ENCODE measurements at places on chromosomes 16 and 17. TPM values are rescaled to one million over a fixed set of nuclear protein-coding genes. Genes with fewer than 3 reads are reported as not detected.

The GLP2R gene
- 0.10 TPM for total RNA-seq

The OTOP3 gene
- total RNA-seq = not detected

The ZFP3 gene
- 2.5 TPM for total RNA-seq

The MYH13 gene
- not detected for total RNA-seq

The NLRC3 gene
- 7.6 TPM for total RNA-seq

The DNAI2 gene
- total RNA-seq = not detected

The SALL1 gene
- total RNA-seq = 1.5 TPM

The IRX3 gene
- 2.4 TPM for total RNA-seq

The SLC47A1 gene
- total RNA-seq = 0.35 TPM

The GNG13 gene
- not detected for total RNA-seq

The KCNAB3 gene
- 2.1 TPM for total RNA-seq

The TEKT5 gene
- 0.12 TPM for total RNA-seq

The DRC7 gene
- total RNA-seq = not detected

The JPT2 gene
- total RNA-seq = 76.3 TPM

DNA sequence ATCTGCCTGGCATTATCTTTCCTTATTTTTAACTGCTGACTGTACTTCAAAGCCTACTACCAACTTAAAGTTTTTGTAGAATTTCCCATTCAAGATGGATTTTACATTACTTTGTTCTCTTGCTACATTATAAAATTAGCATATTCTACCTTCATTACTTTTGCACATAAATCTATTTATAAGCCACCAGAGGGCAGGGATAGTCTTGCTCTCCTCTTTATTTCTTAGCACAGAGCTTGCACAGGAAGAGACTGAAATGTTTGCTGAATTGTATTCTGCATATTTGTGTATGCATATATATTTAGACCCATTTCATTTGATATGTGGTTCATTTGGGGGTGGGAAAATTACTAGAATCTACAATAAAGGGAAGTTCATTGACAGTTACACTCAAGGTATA, 108.0 kb downstream of the SKAP1 start:
- no peak for DNase-seq

DNA sequence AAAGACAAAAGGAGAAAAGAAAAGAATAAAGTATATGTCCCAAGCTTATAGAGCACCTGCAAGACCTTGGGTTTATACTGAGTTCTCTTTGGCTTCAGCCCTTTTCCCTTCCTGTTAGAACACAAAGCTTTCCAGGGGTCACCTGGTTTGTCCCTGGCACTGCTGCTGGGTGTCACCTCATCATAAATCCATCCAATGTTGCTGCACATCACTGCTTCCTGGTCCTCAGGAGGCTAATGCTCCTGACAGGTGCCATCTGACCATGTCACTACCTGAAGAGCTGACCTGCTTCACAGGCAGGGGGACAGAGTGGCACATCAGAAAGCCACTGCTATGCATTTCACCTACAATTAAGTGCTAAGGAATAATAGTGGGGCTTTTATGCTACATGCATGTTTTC, 164.6 kb upstream of the ELAC2 start:
- no peak for DNase-seq

GRCh38 chr16:75761108-75761507, 34.8 kb upstream of the CPHXL start:
- DNase-seq = no peak

GRCh38 chr16:19578378-19578971, 23.0 kb downstream of the VPS35L start:
- DNase-seq = no peak

DNA sequence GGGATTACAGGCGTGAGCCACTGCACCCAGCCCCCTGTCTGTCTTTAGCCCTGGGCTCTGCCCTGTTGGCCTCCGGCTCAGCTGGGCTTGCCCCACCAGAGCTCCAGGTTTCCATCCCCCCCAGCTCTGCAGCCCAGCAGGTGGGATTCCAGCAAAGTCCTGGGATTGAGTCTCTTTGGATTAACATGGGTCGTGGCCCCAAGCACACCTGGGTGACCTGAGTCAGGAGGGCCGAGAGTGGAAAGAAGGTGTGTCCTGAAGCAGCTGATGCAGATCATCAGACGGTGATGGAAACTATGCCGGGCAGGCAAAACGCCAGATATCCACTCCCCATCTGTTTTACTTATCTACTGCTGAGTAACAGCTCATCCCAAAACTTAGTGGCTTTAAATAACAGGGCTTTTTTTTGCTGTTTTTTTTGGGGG, 72.5 kb downstream of the KNOP1 start:
- DNase-seq = no peak

DNA sequence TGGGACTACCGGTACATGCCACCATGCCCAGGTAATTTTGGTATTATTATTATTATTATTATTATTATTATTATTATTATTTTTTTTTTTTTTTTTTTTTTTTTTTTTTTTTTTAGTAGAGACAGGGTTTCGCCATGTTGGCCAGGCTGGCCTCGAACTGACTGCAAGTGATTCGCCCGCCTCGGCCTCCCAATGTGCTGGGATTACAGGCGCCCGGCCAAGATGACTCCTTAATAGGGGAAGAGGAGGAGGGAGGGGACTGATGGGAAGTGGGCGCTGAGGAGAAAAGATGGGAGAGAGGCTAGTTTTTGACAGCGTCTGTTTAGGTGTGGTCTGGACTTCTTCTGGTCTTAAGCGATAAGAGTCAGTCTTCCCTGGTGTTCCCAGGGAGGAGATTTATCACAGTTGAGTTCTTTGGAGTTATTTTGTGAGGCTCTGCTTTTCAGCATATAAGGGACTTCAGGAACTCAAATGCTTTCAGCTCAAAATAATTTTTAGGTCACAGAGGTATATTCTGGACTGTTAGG, 34.4 kb upstream of the SLC5A10 start:
- no peak for DNase-seq

- DNase-seq = no peak
Measured at GRCh38 chr17:58528443-58528842, 14.0 kb upstream of the MTMR4 start.

DNA sequence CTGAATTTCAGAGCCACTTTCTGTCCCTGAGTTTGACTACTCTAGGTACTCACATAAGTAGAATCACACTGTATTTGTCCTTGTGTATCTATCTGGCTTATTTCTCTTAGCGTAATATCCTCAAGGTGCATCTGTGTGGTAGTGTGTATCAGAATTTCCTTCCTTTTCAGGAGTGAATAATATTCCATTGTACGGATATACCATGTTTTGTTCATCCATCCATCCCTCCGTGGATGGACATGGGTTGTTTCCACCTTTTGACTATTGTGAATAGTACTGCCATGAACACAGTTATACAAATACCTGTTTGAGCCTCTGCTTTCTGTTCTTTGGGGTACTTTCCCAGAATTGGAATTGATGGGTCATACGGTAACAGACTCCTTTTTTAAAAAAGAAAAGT, 111.7 kb downstream of the PITPNC1 start:
- DNase-seq = no peak

DNA sequence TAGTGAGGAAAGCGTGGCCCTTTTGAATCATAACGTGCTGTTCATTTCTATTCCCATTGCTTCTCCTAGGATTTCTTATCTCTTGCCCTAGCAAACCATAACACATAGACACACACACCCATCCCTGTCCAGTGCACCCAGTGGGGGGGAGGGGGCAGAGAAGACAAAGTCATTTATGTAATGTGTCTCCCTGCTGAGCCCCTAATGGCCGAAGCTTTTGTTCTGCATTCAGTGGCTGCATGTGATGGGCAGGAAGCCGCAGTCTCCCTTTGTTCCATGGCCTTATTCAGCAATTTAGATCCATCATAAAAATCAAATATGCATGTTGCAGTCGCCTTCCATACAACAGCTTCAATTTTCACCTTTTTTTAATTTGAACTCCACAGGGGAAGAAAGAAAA, 325.4 kb downstream of the ZFHX3 start:
- DNase-seq = no peak

- no peak for DNase-seq
Measured at GRCh38 chr16:18839555-18839954, 38.2 kb upstream of the ARL6IP1 start.

- DNase-seq = no peak
Measured at GRCh38 chr17:2713881-2714280, 2.3 kb upstream of the CLUH start.

GRCh38 chr17:68592682-68593641, 8.2 kb downstream of the FAM20A start:
- no peak for DNase-seq

GRCh38 chr17:45171338-45172231, 9.9 kb downstream of the HEXIM2 start:
- DNase-seq = no peak

- DNase-seq = peak; percentile 88
Measured at GRCh38 chr17:65785109-65785508, 223.7 kb upstream of the AXIN2 start.

GRCh38 chr16:5024632-5025031, 9.1 kb downstream of the NAGPA start:
- DNase-seq = no peak

DNA sequence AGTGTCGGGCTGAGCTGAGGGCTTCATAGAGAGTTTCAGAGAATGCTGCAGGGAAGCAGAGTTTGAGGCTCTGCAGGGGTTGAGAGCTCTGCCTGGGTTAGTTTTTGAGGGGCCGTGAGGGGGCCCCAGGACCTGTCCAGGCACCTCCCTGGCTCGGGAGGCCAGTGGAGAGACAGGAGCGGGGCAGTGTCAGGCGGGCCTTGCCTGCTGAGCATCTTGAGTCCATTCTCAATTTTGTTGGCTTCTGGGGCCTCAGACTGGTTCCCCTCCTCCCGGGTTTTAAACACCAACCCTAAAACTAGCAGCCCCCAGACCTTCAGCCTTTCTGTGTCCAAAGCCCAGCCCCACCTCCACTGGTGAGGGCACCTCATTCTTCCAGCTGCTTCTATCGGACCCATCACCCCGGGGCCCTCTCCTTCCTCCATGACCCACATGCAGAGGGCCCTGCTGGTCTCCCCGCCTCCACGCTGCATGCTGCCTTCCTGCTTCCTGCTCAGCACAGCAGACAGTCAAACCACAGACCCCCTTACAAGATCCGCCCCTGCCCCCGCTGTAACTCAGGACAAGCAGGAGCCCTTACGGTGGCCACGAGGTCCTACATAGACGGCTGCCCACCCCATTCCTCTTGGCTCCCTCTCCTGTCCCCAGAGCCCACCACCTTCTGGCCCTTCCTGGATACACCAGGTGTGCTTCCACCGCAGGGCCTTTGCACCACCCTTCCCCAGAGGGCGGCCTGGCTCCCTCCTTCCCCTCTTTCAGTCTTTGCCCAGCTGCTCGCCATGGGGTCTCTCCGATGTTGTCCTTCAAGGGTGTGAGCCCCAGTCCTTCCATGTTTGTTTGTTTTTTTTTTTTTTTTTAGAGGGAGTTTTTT, 3.8 kb downstream of the RNF213 start:
- no peak for DNase-seq

GRCh38 chr16:27455700-27456099, 53.7 kb downstream of the IL21R start:
- no peak for DNase-seq

GRCh38 chr17:44601973-44602372, 44.7 kb downstream of the FZD2 start:
- DNase-seq = no peak

DNA sequence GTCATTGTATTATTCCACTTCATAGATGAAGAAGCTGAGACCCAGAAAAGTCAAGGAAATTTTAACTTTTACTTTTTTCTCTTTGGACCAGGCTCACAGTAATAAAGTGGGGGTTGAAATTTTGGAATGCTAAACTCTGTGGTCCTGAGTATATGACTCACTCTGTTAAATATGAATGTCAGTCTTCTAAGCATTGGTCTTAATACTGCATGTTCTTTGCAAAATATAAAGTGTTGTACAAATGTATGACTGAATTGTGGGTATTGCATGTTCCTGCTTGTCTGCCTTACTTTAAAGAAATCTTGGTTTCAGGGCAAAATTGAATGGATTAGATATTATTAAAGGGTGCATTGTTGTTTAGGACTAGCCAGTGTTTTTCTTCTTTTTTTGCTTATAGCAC, 950.8 kb upstream of the GOT2 start:
- DNase-seq = no peak

DNA sequence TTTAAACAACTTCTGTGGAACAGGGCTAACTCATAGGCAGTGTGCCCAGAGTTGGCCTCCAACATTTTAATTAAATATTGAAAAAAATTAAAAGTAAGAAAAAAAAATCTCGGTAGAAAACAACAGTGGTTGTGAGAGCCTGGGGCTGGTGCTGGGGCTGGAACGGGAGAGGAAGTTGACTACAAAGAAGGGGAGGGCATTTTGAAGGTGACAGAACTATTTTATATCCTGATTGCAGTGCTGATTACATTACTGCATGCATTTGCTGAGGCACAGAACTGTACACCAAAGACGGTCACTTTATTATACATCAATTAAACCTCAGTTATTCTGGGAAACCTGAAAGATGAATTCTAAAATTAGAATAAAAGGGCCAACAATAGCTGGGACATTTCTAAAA, 142.5 kb downstream of the PARN start:
- no peak for DNase-seq

DNA sequence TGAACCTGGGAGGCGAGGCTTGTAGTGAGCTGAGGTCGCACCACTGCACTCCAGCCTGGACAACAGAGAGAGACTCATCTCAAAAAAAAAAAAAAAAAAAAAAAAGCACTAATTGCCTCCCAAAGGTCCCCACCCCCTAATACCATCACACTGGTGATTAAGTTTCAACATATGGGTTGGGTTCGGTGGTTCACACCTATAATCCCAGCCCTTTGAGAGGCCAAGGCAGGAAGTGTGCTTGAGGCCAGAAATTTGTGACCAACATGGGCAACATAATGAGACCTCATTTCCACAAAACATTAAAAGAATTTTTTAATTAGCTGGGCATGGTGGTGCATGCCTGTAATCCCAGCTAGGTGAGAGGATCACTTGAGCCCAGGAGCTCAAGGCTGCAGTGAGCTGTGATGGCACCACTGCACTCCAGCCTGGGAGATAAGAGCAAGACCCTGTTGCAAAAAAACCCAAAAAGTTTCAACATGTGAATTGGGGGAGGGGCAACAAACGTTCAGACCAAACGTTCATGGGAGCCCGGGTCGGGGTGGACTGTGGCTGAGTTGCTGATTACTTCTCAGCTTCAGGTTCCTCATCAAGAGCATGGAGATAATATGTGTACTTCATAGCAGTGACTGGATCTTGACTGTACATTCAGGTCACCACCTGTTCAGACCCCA, 62.1 kb upstream of the NOL11 start:
- DNase-seq = no peak

GRCh38 chr17:48412841-48413240, 17.2 kb downstream of the SKAP1 start:
- no peak for DNase-seq

GRCh38 chr17:63032142-63032541, 66.1 kb downstream of the TANC2 start:
- no peak for DNase-seq

GRCh38 chr17:28940142-28940541, 11.2 kb downstream of the PHF12 start:
- no peak for DNase-seq

GRCh38 chr17:31494259-31495021, 103.0 kb downstream of the RAB11FIP4 start:
- DNase-seq = no peak

DNA sequence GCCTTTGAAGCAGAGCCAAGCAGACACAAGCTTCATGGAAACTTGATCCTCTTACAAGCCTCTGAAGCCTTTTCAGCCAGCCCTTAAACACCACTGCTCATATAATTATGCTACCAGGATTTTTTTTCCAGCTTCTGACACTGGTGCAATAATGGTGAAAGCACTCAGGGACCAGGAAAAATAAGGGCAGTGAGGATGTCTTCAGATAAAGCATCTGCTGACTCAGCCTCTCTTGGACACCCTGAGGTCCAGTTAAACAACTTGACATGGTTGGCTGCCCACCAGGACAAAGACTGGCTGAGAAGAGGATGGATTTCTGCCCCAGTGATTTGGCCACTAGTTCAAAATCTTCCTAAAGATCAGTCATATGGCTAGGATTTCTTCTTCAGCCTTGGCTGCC, 124.2 kb upstream of the N4BP1 start:
- DNase-seq = no peak

GRCh38 chr17:19336938-19337711, 25.4 kb downstream of the B9D1 start:
- DNase-seq = no peak

All from glomerular endothelial cell (primary cell).